Stomach (tissue), 19 donors: ENCODE measurements at places on chromosomes 2 and 18.
A peak's percentile ranks its signal among the peaks of the same experiment; 100 is the strongest.

GRCh38 chr2:196598412-196598811 is 41.1 kb upstream of the CCDC150 start:
- no peak for DNase-seq

DNA sequence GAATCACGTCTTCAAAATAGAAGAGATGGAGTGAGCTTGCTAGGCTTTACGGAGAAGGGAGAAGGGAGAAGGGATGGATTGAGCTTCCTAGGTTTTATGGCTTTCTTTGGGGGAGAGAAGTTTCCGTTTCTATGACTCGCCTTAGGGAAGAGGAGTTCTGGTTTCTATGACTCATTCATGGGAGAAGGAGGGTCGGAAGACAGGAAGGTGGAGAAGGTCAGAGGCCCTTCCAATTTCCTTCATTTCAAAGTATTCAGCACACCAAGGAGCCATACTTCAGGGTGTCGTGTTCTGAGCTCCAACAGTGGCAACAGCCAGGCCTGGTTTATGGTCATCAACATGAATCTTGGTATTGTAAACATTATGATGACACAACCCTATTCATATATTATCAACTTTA is 284.7 kb upstream of the VWC2L start:
- DNase-seq: no peak

GRCh38 chr2:96493072-96493471 is 12.1 kb downstream of the NEURL3 start:
- DNase-seq: no peak

GRCh38 chr2:70347831-70348230 is 46.0 kb upstream of the FAM136A start:
- DNase-seq: no peak

- peak; percentile 35 for DNase-seq
Observed at GRCh38 chr2:220165401-220165800, 538.0 kb downstream of the SLC4A3 start.

DNA sequence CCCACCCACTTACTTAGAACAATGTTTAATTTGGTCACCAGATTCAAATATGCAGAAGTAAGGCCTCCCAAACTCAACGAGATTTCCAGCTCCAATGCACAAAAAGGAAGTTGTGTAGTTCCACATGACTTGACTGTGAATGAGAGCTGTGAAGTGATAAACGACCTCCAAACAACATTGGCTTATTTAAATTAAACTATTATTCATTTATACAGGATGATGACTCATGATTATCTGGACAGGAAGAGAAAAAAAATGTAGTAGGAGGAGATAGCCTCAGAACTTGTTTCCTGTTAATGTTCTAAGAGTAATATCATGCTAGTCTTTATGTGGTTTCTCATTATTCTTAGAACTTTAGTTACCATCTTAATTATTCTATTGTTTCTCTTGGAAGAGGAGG is 237.3 kb downstream of the C1D start:
- DNase-seq: no peak

- no peak for DNase-seq
Observed at GRCh38 chr18:72762515-72763122, 105.2 kb downstream of the NETO1 start.

DNA sequence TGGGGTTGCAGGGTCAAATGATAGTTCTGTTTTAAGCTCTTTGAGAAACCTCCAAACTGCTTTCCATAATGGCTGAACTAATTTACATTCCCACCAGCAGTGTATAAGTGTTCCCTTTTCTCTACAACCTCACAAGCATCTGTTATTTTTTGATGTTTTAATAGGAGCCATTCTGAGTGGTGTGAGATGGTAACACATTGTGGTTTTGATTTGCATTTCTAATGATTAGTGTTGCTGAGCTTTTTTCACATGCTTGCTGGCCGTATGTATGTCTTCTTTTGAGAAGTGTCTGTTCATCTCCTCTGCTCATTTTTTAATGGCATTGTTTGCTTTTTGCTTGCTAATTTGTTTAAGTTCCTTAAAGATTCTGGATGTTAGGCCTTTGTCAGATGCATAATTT is 107.7 kb downstream of the PDE11A start:
- no peak for DNase-seq

DNA sequence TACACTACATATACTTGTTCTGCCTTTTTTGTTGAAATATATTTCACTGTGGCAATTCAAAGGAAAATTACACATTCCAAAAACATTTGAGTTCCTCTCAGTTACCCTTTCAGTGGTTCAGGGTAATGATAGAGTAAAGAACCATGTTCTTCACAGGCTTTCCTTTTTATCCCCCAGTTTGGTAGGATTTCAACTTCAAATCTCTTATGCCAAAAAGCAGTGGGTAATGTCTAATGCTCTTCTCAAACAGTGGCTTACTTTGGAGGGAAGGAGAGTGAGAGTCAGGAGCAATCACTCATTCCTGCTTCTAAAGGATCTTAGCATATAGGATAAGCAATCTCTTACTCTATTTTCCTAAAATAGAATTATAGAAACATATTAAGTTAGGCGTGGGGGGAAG is 290.6 kb downstream of the ZEB2 start:
- no peak for DNase-seq

DNA sequence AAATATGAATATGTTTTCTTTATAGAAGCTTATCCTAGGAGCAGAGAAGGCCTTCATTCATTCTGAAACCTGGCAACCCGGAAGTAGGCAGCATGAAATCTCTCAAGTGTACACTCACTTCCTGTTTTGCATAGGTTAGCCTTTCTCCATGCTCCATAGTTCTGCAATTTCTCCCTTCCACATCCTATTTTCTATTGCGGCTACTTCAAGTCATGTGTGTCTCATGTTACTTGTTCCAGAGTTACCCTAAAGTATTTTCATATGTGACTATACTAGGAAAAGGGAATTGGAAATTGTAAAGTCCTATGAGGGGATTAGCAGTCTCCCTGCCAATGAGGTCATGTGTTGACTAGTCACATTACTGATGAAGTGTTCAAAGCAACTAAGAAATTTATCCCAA is 320.6 kb downstream of the NCKAP5 start:
- DNase-seq: peak; percentile 28

DNA sequence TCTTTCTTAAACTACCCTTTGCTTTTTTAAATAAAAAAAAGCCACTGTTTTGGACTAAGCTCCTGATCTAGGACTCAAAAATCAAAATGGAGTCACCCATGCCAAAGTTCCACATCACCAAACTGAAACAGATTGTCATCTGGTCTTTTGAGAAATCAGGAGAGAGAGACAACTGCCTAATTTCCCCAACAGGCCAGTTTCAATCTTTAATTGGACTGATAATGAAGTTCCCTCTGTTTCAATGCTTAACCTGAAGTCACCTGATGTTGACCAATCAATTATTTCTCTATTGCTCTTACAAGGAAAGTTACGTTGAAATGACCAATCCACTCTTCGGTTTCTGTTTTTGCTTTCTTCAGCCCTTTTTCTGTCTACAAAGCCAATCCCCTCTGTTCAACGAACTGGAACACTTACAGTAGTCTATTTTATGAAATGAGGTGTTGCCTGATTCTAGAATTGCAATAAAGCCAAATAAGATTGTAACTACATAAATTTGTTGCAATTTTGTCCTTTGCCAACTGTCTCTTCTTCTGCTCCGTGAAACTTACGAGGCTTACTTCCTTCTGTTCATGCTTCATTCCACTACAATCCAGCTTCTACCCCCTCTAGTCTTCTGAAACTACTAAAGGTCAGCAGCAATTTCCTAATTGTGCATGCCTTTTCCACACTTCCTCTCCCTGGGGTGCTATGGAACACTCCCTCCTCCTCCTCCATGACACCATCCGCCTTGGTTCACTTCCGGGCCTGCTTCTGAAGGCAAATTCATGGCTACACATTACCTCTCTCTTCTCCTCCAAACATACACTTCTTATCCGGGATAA is 95.2 kb upstream of the CD302 start:
- no peak for DNase-seq

DNA sequence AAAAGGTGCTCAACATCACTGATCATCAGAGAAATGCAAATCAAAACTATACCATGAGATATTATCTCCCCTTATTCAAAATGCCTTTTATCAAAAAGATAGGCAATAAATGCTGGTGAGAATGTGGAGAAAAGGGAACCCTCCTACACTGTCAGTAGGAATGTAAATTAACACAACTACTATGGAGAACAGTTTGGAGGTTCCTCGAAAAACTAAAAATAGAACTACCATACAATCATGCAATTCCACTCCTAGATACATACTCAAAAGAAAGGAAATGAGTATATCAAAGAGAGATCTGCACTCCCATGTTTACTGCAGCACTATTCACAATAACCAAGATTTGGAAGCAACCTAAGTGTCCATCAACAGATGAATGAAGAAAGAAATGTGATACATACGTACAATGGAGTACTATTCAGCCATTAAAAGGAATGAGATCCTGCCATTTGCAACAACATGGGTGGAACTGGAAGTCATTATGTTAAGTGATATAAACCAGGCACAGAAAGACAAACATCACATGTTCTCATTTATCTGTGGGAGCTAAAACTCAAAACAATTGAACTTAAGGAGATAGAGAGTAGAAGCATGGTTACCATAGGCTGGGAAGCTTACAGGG is 63.8 kb downstream of the MAP4K3 start:
- no peak for DNase-seq

DNA sequence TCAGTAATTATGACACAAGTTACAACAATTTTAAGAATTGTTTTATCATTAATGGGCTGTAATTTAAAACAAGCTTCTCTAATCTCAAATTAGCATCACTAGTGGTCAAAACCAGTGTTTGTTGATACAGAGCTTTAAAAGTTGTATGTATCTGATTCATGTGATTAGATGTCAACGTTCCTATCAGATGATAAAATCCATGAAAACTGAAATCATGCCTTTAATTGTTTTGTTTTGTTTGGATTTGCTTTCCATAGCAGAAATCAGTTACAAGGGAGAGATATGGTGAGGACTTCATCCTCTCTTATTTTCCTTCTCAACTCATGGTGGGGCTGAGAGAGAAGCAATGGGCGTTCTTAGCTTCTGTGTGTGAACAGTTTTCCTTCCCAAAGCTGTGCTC is 469.6 kb downstream of the PID1 start:
- DNase-seq: no peak

- DNase-seq: no peak
Observed at GRCh38 chr2:1697601-1698000, 46.7 kb downstream of the PXDN start.
